GM18507 (cell line): ENCODE measurements at places on chromosomes 6 and 20.

GRCh38 chr6:96853083-96853482, 15.8 kb upstream of the GPR63 start:
- DNase-seq = no peak

DNA sequence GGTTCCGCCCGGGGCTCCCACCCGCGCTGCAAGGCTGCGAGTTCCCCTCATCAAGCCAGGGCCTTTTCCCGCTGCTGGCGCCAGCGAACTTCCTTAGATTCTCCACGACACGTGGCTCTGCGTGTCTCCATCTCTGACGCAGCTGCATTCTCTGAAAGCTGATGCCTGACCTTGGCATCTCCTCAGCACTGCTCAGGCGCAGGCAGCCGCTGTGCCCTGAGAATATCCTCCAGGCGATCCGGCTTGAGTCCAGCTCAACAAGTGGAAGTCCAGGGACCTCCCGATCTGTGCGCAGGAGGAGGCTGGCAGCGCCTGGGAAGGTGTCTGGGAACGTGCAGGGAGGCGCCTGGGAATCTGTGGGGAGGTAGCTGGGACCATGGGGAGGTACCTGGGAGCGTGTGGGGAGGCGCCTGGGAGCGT, 171.2 kb upstream of the THBS2 start:
- no peak for DNase-seq

DNA sequence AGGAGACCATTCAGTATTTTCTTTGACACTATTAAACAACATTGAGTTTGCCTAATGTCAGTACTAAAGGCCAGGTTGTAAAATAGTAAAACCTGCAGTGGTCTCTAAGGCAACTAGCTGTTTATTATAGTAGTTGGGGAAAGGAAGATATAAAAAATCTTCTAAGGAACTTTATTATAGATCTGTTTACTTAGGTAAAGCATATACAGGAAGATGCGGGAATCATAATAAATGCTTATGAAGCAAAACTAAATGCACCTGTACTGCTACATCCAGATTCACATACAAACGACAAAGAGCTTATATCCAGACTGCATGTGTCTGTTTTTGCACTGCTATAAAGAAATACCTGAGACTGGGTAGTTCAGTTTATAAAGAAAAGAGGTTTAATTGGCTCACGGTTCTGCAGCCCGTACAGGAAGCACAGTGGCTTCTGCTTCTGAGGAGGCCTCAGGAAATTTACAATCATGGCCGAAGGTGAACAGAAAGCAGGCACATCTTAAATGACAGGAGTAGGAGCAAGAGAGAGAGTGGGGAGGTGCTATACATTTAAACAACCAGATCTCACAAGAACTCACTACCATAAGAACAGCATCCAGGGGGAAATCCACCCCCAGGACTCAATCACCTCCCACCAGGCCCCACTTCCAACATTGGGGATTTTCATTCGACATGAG, 8.7 kb upstream of the TRIM39 start:
- DNase-seq = no peak

- no peak for DNase-seq
Measured at GRCh38 chr20:34220561-34220960, 20.7 kb upstream of the ASIP start.

- DNase-seq = no peak
Measured at GRCh38 chr6:5510331-5511133, 249.2 kb downstream of the FARS2 start.

- DNase-seq = no peak
Measured at GRCh38 chr6:99608886-99609482, 2.4 kb downstream of the PRDM13 start.

- no peak for DNase-seq
Measured at GRCh38 chr20:375265-375889, 5.2 kb upstream of the TRIB3 start.

DNA sequence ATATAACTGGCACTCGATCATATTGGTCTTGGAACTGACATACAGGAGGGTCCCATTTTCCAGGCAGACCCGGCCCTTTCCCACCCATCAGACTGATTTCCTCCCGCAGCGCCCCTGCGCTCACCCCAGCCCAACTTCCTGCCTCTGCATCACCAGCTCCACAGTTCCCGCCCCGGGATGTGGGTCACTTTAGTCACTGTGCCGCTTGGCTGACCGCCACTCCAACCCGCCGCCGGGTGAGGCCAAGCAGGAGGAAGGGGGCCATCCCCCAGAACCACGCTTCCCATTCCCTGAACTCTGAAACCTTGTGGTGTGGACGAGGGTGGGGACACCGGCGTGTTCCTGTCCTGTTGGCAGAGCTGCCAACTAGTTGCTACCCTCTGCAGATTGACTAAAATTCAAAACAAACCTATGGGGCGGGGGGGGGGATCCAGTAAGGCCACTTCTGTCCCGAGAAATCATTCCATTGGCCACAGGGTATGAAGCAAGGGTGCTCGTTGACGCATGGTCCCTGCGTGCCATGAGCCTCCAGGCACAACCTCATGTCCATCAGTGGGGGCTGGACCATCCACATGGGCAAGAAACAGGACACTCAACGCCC, 12.3 kb downstream of the TGM2 start:
- peak; percentile 43 for DNase-seq

- no peak for DNase-seq
Measured at GRCh38 chr6:161922631-161923119, 648.8 kb upstream of the AGPAT4 start.

- DNase-seq = no peak
Measured at GRCh38 chr6:43076464-43077332, 584 bp downstream of the PTK7 start.

- no peak for DNase-seq
Measured at GRCh38 chr6:45706319-45706718, 309.3 kb downstream of the CLIC5 start.

- no peak for DNase-seq
Measured at GRCh38 chr6:128491100-128491581, 29.3 kb downstream of the PTPRK start.

- DNase-seq = no peak
Measured at GRCh38 chr6:116422238-116422637, 38.9 kb upstream of the CALHM6 start.

- DNase-seq = no peak
Measured at GRCh38 chr20:36179170-36179945, 24.8 kb downstream of the EPB41L1 start.

- DNase-seq = no peak
Measured at GRCh38 chr6:164753517-164753916, 555.9 kb downstream of the C6orf118 start.

GRCh38 chr6:89432875-89433251, at the start of gene ANKRD6:
Gene ANKRD6, plus strand, starts transcription at chr6:89433152. Its CDS starts 133,825 bp downstream, at chr6:89566977.
- peak; percentile 82 for DNase-seq

DNA sequence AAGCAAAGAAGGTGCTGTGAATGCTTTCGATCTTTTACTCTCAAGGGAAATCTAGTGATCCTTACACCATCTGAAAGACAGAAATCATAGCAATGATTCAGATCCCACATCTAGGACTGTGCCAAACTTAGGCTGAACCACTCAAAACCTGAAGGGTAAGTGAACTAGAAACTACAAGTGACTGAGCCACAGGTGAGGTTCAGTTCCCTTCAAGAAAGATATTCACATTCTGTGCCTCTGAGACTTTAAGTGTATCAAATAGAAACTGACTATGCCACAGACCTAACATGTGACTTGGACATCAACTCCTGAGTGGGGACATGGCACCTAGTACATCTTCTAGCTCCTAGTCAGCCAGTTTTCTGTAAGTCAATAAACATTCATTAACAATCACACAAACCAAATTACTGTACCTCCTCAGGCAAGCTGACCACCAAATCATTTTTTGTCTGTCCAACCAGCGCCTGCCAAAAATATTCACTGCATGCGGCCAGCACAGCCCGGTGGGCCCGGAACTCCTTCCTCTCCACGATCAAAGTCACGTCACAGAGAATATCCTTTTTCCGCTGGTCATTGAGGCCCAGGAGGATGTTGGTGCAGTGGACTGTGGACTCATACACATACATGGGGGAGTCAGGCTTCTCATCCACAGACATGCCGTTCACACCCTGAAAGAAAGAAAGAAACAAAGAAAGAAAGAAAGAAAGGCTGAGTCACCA, 114.1 kb downstream of the GJA10 start:
- DNase-seq = no peak
